ENCODE measurements at places on chromosomes 7 and 10.

- no peak for DNase-seq
Observed at GRCh38 chr7:46705386-46706255, 784.5 kb upstream of the IGFBP3 start.

DNA sequence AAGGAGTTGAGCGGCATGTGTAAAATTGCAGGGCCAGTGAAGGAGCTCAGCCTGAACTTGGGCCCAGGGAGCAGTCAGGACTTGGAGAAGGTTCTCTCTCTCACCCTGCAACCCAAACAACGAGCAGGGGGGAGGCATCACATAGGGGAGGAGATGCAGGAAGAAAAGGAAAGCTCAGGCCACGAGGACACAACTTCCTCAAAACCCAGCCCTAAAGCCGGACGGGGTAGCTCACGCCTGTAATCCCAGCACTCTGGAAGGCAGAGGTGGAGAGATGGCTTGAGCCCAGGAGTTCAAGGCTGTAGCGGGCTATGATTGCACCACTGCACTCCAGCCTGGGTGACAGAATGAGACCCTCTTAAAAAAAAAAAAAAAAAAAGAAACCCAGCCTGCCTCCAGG, 629.1 kb downstream of the PARD3 start:
- DNase-seq: peak; percentile 21

DNA sequence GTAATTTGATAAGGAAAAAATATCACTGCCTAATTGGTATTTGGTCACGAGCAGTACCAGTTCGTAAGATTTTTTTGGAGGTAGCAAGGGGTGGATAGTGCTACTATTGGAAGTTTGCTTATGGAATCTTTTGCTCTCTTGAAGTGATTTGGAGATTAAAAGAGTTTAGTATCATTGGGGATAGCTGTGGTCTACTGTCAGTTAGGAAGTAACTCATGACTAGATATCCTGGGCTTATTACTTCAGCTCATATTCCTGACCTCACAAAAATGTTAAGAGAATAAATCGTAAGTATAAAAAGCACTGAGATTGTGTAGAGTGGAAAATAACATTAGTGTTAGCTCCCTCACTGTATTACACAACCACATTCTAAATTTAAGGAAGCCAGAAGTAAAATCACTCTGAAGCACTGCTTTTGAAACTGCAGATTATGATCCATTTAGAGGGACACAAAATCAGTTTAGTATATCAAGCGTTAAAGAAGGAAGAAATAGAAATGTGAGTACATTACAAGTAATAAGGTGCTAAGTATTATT, 22.6 kb downstream of the SGPL1 start:
- peak; percentile 69 for DNase-seq

DNA sequence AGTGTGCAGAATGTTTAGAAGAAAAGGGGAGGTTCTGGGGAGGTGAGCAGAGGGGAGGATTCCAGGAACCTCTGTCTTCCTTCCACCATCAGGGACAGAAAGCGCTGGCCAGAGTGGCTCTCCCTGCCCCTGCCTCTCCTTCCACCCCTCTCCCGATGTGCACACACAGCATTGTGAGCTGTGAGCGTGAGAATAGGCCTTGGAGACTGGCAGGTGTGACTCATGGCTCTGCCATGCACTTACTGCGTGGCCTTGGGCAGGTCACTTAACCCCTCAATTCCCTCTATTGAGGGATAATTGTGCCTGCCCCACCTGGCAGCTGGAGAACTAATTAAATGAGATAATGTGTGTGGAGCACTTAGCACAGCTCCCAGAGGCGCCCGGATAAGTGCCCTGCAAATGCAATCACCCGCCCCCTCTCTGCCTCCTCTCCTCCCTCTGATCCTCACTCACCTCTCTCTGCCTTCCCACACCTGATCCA, 115.4 kb downstream of the ZMIZ1 start:
- DNase-seq: no peak

DNA sequence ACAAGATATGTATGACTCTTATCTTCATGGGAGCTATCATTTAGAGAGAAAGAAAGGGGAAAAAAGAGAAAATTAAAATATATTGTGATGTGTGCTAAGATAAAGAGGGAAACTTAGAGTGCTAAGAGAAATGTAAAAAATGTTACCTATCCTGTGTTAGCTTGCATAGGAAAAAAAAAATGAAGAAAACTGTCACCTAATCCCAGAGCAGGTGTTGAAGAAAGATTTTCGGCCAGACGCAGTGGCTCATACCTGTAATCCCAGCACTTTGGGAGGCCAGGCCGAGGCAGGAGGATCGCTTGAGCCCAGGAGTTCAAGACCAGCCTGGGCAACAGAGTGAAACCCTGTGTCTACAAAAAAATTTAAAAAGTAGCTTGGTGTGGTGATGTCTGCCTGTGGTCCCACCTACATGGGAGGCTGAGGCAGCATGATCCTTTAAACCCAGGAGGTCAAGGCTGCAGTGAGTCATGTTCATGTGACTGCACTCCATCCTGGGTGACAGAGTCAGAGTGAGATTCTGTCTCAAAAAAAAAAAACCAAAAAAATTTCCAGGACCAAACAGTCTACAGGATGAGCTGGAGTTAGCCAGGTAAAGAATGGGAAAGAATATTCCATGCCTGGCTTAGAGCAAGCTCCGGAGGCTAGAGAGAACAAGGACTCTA, 2.4 kb upstream of the MKLN1 start:
- DNase-seq: peak; percentile 41

GRCh38 chr10:30804478-30805055, 175.0 kb upstream of the LYZL2 start:
- DNase-seq: no peak

DNA sequence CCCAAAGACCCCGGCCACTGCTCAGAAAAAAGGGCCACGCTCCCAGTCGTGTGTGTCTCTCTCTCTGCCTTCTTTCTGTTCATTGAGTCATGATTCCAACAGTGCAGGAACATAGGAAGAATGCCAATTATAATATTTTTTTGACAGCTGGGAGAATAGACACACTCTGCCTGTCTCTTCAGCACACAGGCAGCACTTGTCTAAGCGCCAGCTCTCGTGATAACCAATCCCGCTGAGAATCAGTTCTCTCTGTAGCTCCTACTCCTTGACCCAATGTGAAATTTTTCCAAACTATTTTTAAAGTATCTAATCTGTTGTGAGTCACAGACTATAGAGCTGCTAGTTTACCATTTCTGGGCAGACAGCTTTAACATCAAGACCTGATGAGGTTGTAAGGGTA, 145.7 kb upstream of the RHEB start:
- DNase-seq: no peak

DNA sequence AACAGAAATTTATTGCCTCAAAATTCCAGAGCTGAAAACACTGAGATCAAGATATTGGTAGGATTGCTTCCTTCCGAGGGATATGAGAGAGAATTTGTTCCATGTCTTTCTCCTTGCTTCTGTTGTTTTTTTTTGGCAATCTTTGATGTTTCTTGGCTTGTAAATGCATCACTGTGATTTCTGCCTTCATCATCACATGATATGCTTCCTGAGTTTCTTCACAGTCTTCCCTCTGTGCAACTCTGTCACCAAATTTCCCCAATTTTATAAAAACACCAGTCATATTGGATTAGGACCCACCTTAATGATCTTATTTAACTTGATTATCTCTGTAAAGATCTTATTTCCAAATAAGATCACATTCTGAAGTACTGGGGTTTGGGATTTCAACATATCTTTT, 14.7 kb downstream of the TMEM236 start:
- peak; percentile 79 for DNase-seq

DNA sequence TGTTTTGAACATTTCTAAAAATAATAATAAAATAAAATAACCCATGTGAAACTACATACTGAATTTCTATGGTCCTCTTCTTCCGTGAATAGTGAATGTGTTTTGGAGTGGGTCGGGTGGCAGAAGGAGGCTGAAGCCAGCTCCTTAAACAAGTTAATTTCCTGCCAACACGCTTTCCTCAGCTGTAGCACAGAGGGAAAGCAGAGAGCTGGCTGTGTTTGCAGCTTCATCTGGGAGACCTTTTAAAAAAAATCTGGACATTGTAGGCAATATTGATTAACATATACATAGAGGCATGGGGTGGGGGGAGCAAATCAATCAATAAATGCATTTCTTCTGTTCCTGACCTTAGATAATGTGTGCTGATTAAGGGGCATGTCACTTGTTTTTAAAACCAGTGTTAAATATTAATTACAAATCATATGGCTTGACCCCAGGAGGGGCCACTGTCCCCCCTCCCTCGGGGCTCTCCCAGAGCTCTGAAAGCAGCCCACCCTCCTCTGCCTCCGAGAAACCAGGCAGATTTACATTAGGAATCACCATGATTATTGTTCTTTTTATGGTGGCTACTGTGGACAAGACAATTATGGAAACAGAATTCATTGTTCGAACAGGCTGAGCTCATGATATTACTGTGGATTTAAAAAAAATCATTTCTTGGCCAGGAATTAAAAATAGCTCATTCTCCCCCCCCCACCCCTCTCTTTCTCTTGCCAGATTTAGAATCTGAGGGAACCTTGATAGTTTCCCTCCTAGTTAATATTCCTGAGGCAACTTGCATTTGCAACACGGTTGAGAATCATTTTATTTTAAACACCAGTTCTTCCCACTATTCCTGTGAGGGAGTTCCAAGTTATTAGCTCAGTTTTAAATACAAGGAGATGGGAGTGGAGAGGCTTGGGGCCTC, 100.5 kb upstream of the CARD11 start:
- no peak for DNase-seq
